Right ventricle myocardium superior (tissue), 1 donor: ENCODE measurements at places on chromosomes 5 and 9. TPM values are rescaled to one million over a fixed set of nuclear protein-coding genes. Genes with fewer than 3 reads are reported as not detected.
A peak's percentile ranks its signal among the peaks of the same experiment; 100 is the strongest.

TOR1B gene
- 10.0 TPM for total RNA-seq

NCS1 gene
- 5.0 TPM for total RNA-seq

HTR4 gene
- total RNA-seq, result 0.22 TPM

ECM2 gene
- total RNA-seq, result 5.6 TPM

MCC gene
- total RNA-seq, result 29.4 TPM

FCN2 gene
- 0.30 TPM for total RNA-seq

GDNF gene
- total RNA-seq, result not detected

FBN2 gene
- 23.5 TPM for total RNA-seq

PRSS3 gene
- not detected for total RNA-seq

IFNK gene
- not detected for total RNA-seq

DNA sequence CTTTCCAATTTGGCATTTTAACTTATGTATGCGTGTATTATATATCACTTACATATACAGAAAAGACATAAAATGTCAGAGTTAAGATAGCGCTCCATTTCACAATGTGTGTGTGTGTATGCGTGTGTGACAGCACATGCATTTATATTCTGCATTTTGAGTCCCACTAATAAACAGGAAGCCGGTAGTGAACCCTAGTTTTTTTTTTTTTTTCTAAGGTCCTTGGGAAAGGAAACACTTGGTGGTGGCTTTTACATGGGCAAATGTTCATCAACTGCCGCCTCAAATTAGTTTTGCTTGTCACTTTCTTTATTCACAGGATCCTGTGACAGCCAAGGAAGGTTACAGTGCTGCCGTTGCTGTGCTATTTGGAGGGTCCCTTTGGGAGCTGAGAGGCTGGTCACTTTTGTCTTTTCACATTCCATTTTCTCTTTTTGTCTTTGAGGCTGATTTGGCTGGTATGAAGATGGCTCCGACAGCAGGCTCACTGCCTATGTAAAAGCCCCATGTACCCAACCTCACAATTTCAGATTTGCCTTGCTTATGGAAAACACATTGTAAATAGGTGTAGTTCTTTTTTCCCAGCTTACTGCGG, 298.9 kb downstream of the CSNK1G3 start:
- no peak for DNase-seq

DNA sequence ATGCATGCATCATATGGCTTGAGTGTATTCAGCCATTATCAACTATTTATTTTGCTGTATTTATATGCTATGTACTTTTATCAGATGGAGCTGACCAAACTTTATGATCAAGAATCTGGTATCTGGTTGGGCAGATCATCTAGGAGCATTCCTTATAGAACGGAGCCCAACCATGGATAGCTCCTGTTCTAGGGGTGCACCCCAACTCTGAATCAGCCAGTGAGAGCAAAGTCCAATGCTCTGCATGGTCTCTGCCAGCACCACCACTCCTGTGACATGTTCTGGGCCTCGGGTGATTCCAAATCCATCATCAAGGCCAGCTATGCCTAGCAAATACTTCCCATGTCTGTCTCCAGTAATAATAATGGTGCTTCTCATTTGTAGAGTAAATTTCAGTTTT, 517.5 kb downstream of the AGTPBP1 start:
- DNase-seq, result no peak

GRCh38 chr5:65927503-65928321, 1.3 kb downstream of the ERBIN start:
- DNase-seq, result no peak

- DNase-seq, result no peak
These were observed 85.1 kb downstream of the SSBP2 start for GRCh38 chr5:81665795-81666194.

GRCh38 chr9:113886933-113887332, 10.8 kb downstream of the ZNF618 start:
- DNase-seq, result no peak

GRCh38 chr5:14809369-14810155, 62.0 kb downstream of the ANKH start:
- peak; percentile 56 for DNase-seq

GRCh38 chr9:14733133-14733532, 10.6 kb upstream of the CER1 start:
- DNase-seq, result no peak

DNA sequence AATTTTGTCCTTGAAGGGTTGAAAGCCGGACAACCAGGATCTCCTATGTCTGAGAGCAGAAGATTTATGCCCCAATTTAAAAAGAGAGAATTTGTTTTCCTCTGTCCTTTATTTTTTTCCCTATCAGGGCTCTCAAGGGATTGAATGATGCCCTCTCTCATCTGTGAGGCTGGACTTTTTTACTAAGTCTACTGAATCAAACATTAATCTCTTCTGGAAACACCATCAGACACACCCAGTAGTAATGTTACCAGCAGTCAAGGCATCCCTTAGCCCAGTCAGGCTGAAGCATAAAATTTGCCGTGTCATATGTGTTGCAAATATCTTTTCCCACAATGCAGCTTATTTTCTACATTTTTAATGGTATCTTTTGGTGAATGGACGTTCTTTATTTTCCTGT, 1497.9 kb downstream of the MAT2B start:
- no peak for DNase-seq

- no peak for DNase-seq
These were observed 618.7 kb downstream of the DNAH5 start for GRCh38 chr5:13325765-13326164.

DNA sequence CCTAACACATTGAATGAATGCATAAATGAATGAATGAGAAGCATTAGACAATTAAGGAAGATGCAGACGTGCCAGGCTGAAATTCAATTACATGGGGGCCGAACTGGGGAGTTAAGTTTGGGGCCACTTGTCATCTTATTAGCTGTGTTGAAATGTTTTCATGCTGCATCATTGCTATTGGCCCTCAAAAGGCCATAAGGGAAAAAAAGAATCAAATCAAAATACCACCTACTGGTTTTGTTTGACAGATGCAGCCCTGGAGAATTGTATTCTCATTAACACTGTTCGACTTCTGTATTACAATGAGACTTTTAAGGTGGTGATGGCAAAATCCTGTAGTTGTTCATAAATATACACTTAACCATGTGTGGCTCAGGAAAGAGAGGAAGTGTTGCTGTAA, 38.4 kb downstream of the UBE2QL1 start:
- DNase-seq, result no peak

- no peak for DNase-seq
These were observed 34.7 kb upstream of the IDNK start for GRCh38 chr9:83588256-83588655.

- no peak for DNase-seq
These were observed 35.3 kb upstream of the NFIL3 start for GRCh38 chr9:91458906-91459305.

- DNase-seq, result no peak
These were observed 43.4 kb upstream of the KIAA1958 start for GRCh38 chr9:112443200-112443599.

DNA sequence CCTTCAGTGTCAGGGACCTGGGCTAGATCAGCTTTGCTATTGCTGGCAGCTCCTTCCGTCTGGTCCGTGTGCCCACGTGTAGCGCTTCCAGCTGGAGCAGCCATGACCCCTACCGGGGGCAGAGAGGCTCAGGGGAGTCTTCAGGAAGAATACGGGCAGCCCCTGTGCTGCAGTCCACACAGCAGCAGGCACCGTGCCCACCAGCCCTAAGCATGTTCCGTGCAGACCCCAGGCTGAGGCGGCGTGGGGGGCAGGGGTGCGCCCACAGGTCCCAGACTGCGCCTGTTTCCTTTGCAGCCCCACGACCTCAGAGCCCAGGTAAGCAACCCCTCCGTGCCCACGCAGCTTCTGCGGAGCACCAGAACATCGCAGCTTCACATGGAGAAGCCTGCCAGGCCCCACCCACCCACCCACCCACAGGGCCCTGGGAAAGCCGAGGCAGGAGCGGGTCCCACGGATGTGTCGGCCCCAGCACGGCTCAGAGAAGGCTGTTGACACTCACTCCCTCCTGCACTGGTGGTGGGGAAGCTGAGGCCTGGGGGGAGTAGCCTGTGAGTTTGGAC, 83.1 kb downstream of the KCNT1 start:
- DNase-seq, result no peak
